Inflammatory macrophage treated with lipopolysaccharide for 1 hour (primary cell): ENCODE measurements at places on chromosomes 12 and 14.

GRCh38 chr14:93329965-93330608 lies 2.7 kb downstream of the BTBD7 start:
- DNase-seq, result no peak

GRCh38 chr12:4356041-4356327 lies 23.5 kb downstream of the FGF23 start:
- peak; percentile 58 for DNase-seq

DNA sequence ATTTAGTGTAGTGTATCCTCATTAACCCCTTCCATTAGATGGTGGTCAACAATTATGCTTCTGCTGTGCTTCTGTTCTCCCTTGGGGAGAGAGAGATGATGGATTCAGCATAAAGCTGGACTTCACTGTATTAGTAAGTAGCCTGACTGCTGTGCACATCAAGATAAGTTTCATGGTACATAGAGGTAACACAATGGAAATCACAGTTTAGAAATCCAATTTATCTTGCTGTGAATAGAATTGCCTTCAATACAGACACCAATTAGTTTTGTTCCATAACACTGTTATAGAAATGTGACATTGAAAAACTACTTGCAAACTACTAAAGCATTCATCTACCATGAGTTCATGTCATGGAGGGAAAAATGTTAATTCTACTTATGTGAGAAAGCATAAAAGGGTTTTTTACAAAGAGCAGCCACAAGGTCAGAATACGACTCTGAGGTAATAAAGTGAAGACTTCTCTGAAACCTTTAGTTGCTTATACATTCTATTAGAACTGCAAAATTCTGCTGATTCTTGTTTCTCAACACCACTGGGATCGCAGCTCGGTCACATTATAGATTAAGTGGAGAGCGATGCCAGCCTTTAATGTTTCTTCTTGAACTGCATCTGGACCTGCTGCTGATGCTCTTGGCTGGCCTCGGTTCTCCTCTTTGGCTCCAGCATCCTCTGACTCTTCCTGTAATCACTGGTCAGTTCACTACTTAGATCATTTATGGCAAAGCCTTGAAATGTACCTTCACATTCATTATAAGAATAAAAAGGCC lies 190.8 kb downstream of the ATP23 start:
- DNase-seq, result no peak

- no peak for DNase-seq
Measured at GRCh38 chr12:91058786-91059185, 962 bp upstream of the KERA start.
